ENCODE measurements at places on chromosomes 16 and 17.

DNA sequence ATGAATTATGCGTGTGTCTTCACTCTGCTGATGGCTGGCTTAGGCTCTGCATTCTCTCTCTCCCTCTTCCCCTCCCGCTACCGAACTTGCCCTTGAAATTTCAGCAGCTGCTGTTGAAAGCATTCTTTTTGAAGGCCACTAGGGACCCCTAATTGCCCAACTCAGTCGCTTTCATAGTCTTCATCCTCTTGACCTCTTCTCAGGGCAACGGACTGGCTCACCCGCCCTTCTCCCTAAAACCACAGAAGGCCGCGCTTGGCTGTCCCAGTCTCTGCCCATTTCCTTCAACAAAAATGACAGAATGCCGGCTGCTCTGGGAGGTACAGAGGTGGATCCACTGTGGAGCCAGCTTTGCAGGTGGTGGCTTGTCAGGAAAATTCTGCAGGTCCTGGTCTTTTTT, 21.0 kb upstream of the FMNL1 start:
- H3K36me3 ChIP-seq = no peaks in the 10 kb centered on the region
- no peak overlapping the region for H3K4me3 ChIP-seq
- DNase-seq = no peak
- H3K27ac ChIP-seq = no peak overlapping the region
- H3K27me3 ChIP-seq = no peaks in the 10 kb centered on the region

DNA sequence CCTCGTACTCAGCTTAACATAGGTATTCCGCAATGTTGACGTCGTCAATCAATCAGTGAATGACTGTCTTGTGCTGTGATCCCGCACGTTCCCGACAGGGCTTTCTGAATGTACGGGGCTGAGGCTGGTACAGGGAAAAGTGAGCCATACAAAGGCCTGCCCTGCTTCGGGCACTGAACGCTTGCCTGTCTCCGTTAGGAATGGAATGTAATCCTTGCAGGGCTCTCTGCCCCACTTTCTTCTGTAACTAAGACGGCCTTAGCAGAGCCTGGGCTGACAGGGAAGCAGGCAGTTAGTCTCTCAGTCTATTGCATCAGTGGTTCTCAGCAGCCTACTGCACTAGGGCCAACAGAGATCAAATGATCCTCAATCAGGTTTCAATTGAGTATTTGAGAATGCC, 16.2 kb upstream of the MYH3 start:
- H3K36me3 ChIP-seq = no peaks in the 10 kb centered on the region
- H3K27ac ChIP-seq = no peak overlapping the region
- H3K4me1 ChIP-seq = no peaks in the 10 kb centered on the region
- no peaks in the 10 kb centered on the region for H3K27me3 ChIP-seq
- no peak for DNase-seq
- no peak overlapping the region for H3K4me3 ChIP-seq

DNA sequence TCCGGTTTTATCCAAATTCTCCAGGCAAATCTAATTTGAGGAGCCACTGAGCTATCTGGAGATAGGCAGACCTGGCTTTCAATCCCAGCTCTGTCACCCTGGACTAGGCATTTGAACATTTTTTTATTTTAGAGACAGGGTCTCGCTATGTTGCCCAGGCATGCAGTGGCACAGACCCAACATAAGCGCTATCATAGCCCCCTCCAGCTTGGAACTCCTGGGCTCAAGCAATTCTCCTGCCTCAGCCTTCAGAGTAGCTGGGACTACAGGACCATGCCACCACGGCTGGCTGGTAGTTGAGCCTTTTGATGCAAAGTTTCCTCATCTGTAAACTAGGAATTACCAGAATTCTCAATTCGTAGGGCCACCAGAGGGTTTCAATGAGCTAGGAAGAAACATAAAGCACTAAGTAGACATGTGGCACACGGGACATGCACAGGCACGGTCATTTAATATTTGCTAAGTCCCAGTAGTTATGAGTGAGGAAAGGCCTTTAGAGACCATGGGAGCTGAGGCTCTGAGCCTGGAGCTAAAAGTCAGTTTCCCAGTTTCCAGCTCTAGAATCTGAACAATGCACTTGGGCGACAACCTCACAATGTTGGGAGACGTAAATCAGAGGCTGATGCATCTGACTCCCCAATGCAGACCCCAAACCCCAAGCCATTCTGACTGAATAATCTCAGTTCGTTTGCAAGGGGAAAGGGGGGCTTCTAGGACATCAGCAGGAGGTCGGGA, 1.1 kb downstream of the ELOB start:
- DNase-seq = no peak
- no peaks in the 10 kb centered on the region for H3K27me3 ChIP-seq
- peak overlapping the region; percentile 100 for H3K27ac ChIP-seq
- peak overlapping the region; percentile 100 for H3K4me3 ChIP-seq
- no peaks in the 10 kb centered on the region for H3K36me3 ChIP-seq

DNA sequence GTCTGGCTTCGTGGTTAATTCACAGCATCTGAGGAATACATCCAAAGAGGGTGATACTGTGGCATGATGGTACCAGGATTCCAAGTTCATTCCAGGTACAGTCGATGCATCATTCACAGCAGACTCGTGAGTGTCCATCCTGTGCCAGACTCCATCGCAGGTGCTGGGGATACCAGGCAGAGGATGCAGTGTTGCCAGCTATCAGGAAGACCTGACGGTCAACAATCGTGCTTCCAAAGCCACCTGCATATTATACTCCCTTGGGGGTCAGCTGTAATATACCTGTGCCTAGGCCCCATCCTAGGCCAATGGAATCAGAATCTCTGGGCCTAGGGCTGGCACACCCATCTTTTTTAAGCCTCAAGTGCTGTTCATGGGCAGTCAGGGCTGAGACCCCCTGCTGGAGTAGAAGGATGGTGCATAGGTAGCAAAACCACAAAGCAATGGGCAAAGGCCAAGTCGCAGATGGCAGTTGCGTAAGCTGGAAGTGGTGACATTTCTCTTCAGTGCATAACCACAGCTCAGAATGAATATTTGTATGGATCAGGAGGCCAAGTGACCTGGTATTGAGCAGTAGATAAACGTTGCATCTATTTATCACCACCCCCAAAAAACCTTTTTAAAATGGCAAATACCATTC, 42.9 kb upstream of the C16orf78 start:
- H3K4me1 ChIP-seq = no peaks in the 10 kb centered on the region
- H3K36me3 ChIP-seq = no peaks in the 10 kb centered on the region
- DNase-seq = no peak
- H3K27ac ChIP-seq = no peak overlapping the region

GRCh38 chr17:71188811-71189492, 931.9 kb upstream of the SOX9 start:
- DNase-seq = no peak
- H3K4me3 ChIP-seq = no peak overlapping the region
- no peaks in the 10 kb centered on the region for H3K27me3 ChIP-seq
- H3K27ac ChIP-seq = no peak overlapping the region
- no peaks in the 10 kb centered on the region for H3K4me1 ChIP-seq

GRCh38 chr17:76326306-76326705, 18.2 kb upstream of the QRICH2 start:
- H3K4me3 ChIP-seq = no peak overlapping the region
- DNase-seq = no peak
- H3K27me3 ChIP-seq = no peaks in the 10 kb centered on the region
- H3K36me3 ChIP-seq = no peaks in the 10 kb centered on the region
- H3K4me1 ChIP-seq = no peaks in the 10 kb centered on the region

DNA sequence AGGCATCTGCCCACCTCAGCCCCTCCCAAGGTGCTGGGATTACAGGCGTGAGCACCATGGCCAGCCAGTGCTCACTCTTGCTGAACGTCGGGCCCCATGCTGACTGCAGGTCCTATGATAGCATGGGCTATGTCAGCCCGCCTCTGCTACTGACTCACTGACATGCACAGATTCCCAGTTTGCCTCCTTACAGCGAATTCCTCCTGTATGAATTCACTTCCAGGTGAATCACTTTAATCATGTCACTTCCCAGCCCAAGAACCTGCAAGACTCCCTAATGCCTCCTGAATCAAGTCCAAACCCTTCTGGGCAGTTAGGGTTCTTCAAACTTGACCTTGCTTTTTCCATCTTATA, 16.1 kb upstream of the UBTF start:
- H3K36me3 ChIP-seq = no peaks in the 10 kb centered on the region
- H3K27me3 ChIP-seq = no peaks in the 10 kb centered on the region
- no peak overlapping the region for H3K4me3 ChIP-seq
- no peak for DNase-seq
- no peaks in the 10 kb centered on the region for H3K4me1 ChIP-seq

DNA sequence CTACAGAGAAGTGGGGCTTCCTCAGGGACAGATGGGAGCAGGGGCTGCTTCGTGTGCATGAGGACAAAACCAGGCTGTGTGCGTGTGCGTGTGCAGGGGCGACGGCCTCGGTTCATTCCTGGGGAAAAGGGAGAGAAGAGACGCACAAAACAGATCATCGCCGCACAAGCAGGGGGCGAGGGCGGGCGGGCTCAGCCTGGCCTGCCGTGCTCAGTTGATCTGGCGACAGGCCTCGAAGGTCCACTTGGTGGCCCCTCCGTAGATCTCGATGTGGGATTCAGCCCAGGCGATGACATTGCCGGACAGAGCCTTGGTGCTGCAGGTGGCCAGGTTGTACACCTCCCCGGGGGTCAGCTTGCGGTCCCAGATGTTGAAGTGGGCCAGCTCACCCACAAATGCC, 5.8 kb downstream of the NPTX1 start:
- H3K27me3 ChIP-seq = peaks cover 20% of the 10 kb centered on the region
- H3K4me1 ChIP-seq = no peaks in the 10 kb centered on the region
- H3K27ac ChIP-seq = no peak overlapping the region
- DNase-seq = no peak
- no peaks in the 10 kb centered on the region for H3K36me3 ChIP-seq

Measured in uterus (tissue), 4 donors.